NCI-H2227 treated with DMSO at 0.1 percent for 48 hours (cell line): ENCODE measurements at places on chromosomes 4 and X.
A peak's percentile ranks its signal among the peaks of the same experiment; 100 is the strongest.

- no peak for DNase-seq
These were observed 301.4 kb upstream of the EPHA5 start for GRCh38 chr4:65971686-65972085.

DNA sequence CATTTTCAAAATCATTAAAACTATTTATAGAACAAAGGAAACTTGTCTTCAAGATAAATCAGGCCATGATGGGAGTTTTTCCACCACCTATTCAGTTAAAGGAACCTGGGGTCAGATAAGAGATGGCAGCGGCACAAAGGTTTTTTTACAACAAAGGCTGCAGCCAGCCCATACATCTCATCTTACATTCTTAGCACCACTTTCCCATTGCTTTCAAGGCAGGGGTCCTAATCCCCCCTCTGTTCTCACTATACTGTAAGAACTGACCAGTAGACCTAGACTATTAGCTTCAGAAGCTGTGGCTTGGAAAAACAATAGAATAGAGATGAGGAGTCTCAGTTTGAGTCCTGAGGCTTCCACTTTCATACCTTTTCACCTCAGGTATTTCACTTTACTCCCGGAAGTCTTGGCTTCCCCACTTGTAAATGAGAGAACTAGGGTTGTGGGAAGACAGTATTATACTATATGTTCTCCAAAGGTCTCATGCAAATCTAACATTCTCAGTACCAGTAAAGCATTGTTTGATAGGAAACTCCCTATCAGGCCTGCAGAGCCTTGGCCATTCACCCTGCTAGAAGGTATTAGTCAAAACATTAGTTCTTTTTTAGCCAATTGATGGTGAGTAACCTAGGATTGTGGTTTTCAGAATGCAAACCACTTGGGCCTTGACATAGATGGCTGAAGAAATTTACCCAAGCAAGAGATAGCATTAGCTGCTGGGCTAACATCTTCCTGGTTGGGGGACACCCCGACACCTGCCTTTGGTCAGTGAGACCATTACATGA lies 182.9 kb upstream of the PBDC1 start:
- DNase-seq: no peak

- no peak for DNase-seq
These were observed 73.9 kb downstream of the QRFPR start for GRCh38 chr4:121306931-121307330.

DNA sequence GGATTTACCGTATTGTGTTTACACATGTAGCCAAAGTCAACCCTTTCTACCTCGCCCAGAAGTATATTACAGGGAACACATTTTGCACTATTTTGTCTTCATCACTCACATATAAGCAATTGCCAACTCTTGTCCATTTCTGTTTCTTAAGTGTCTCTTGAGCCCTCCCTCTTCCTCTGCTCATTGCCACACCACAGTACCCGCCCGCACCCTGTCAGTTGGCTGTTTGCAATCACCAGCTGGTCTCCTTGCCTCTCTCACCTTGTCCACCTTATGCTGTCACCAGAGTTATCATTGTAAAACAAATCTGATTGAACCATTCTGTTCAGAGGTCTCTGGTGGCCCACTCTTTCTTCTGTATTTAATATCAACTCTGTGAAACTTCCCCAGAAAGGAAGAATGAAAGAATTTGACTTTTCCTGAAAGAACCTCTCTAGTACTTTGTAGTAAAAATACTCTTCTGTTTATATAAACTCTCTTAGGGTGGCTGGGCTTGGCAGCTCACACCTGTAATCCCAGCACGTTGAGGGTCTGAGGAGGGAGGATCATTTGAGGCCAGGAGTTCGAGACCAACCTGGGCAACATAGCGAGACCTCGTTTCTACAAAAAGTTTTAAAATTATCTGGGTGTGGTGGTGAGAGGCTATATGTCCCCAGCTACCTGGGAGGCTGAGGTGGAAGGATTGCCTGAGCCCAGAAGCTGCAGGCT lies 50.2 kb downstream of the ING2 start:
- DNase-seq: no peak

GRCh38 chrX:53073115-53073586 lies 9.0 kb upstream of the TSPYL2 start:
- peak; percentile 45 for DNase-seq

DNA sequence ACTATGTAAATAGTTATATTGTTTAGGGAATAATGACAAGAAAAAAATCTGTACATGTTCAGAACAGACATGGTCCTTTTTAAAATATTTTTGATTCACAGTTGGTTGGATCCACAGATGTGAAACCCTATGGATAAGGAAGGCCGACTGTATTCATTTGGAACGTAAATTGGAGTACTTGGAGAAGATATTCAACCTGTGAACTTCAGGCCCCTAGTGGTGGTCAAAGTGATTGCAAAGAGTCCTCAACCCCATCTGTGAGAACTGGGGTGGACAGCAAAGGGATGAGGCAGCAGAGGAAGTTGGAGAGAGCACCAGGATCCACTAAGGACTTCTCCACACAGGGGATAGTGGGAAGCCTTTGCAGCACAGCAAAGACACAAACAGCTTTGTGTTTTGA lies 6.2 kb upstream of the CXCL13 start:
- DNase-seq: no peak

DNA sequence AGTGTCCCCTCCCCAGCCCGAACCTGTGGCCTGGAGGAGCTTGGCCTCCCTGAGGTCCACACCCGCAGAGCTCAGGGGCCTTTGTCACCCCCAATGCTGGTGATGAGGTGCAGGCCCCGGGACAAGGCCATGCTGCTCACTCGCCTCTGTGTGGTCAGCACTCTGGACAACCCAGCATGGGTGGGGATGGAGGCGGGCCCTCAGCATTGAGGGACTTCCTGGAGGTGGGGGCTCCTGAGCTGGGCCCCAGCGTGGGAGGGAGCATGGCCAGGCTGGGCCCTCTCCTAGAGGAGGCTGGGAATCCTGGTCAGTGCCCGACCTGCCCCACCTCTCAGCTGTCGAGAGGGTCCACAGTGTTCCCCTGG lies 30.6 kb downstream of the TACC3 start:
- no peak for DNase-seq

DNA sequence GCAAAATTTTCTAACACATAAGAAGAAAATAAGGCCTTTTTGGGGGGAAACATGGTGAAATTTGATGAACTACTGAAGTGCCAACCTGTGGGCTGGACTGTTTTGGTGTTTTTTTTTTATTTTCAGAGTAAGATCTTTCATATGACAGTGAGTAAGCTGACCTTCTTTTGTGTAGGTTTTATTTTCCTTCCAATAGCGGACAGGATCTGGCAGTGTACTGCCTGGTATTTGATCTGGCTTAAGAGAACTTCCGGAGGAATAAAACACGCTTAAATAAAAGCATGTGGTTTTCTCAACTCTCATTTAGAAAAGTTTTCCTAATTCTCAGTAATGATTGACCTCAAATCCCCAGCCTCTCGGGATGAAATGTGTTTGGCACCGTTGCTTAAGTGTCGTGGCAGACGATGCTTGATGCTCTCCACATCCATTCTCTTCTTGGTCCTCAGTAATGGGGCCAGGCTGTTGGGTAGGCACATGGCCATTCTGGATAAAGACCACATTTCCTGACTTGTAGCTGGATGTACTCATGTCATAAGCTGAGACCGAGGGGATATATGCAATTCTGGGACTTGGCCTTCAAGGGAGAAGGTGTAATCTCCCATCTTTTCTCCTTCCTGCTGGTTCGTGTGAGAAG lies 65.6 kb upstream of the PDLIM3 start:
- DNase-seq: no peak

- DNase-seq: no peak
These were observed 392.3 kb downstream of the ARHGAP24 start for GRCh38 chr4:85867271-85867670.

DNA sequence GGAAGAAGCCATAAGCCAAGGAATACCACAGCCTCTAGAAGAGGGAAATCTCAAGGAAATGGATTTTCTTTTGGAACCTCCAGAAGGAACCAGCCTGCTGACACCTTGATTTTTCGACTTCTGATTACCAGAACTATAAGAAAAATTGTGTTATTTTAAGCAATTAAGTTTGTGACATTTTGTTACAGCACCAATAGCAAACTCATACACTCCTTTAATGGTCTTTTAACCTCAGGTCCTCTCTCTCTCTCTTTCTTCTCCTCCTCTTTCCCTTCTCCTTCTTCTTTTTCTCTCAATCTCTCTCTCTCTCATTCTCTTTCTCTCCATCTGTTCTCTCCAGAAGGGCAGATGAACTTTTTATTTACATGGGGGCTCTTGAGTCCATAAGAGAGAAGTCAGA lies 26.3 kb downstream of the ARSD start:
- DNase-seq: no peak

- DNase-seq: no peak
These were observed 90.7 kb upstream of the PCDH18 start for GRCh38 chr4:137623013-137623412.

DNA sequence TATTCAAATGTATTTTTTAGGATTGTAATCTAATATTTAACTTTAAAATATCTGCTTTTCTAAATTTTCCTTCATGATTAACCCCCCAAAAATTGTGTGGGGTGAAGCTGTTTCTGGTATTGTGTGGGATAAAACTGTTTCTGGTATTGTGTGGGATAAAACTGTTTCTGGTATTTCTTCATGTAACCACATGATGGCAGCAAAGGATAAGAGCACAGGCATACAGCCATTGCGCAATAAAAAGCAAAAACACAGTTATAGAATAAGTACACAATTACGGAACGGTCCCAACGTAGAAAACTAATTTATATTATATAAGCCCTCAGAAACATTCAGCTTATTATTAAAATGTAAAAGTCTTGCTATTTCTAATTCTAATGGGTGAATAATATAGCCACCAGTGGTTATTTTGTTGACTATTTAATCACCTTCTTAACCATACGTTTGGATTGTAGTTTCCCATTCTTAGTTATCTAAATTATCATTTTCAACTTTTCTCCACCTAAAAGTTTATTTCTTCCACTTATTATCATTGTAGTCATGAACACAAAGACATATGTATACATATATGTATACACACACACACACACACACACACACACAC lies 333.9 kb upstream of the FSTL5 start:
- DNase-seq: peak; percentile 0

GRCh38 chrX:49019050-49019449 lies 17.0 kb upstream of the GRIPAP1 start:
- DNase-seq: no peak

DNA sequence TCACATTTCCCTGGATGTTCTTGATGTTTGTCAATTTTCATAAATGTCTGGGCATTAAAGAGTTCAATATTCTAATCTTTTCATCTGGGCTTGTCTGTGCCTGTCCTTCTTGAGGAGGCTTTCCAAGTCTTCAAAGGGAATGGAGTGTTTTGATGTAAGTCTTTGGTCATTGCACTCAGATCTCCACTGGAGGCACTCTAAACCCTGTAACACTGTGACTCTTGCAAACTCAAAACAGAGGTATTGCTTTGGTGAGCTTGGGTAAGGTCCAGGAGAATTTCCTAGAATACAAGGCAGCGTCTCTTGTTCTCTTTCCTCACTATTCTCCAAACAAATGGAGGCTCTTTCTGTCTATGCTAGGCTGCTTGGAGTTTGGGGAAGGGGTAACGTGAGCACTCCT lies 1118.1 kb upstream of the PABPC4L start:
- DNase-seq: no peak

GRCh38 chrX:39661116-39661907 lies 436.4 kb downstream of the BCOR start:
- no peak for DNase-seq

GRCh38 chr4:14428125-14428524 lies 574.2 kb upstream of the CPEB2 start:
- DNase-seq: no peak

GRCh38 chr4:95835672-95836071 lies 4.2 kb upstream of the PDHA2 start:
- no peak for DNase-seq

- no peak for DNase-seq
These were observed 8.2 kb downstream of the CLCN3 start for GRCh38 chr4:169628579-169628978.

- no peak for DNase-seq
These were observed 272.9 kb downstream of the FBXO8 start for GRCh38 chr4:174010547-174010946.

DNA sequence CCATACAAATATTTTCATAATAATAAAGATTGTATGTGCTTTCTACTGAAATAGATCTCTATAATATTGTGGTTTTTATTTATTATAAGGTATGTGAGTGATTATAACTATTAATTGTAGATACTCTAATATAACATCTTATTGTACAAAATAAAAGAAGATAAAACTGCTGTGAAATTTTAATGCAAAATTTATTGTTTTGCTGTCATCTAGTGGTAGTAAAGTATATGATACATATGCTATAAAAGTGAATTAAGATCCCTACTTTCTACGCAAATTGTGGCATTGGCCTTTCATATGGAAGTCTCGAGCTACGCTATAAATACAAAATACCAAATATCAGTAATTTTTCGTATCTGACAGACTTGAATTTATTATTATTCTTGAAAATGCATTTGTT lies 19.3 kb downstream of the YIPF7 start:
- DNase-seq: no peak

DNA sequence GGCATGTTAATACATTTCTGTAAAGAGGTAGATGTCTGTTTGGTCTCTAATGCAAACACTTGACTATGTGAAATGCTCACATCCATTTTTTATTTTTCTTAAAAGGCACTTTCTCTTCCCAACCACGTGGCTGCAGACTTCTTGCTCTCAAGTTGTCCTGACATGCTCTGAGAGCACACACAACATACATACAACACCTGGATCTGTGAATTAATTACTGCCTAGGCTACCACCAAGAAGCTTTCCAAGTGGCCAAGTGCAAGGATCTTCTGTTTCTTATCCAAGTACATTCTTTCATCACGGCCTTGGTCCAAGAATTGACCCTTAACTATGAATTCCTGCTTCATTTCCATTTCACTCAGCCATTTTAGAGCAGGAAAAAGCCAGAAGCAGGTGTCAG lies 110.8 kb downstream of the SPRY1 start:
- DNase-seq: no peak

DNA sequence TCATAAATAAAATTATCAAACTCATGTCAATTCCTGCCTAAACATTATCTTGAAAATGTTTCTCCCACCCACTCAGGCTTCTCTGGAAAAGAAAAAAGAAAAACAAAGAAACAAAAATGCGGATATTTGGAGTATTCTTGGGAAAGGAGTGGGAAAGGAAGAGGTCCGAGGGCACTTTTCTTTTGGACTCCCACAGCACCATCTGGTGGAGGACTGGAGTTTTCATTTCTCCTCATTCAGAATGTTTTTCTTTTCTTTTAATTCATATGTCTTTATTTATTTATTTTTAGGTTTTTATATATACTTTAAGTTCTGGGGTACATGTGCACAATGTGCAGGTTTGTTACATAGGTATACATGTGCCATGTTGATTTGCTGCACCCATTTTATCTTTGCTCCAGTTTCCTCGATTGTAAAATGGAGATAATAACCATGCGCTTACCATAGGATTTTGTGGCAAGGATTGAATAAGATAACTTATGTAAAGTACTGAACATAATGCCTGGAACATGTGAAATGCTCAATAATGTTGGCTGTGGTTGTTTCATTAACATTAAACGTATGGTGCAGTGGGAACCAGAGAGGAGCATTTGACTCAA lies 8.0 kb upstream of the KCNE5 start:
- DNase-seq: no peak

DNA sequence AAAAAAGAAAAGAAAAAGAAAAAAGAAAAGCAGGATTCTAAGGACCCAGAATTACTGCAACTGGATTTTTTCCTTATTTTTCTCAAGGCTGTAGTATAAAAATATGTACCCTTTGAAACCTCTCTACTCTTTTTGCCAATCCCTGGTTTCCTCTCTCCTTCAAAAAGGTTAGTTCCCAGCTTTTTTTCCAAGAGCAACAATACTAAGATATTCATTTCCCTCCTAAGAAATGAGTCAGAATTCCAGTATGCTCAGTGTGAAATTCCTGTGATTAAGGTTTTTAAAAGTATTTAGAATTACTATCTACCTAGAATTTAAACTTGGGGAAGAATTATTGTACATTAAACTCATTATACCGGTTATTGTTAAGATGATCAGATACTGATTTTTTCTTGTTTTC lies 22.0 kb downstream of the SMIM14 start:
- no peak for DNase-seq
